ENCODE measurements at places on chromosomes 4 and X.

- peak; percentile 87 for DNase-seq
Measured at GRCh38 chrX:103607364-103608305, at the start of gene TCEAL3. TSS of gene TCEAL3 (plus strand) at chrX:103607963. CDS start at chrX:103609065, 1,102 bp downstream.

- no peak for DNase-seq
Measured at GRCh38 chr4:145440292-145441007, 41.2 kb upstream of the SMAD1 start.

- DNase-seq: no peak
Measured at GRCh38 chr4:33054656-33055196, 2334.6 kb downstream of the PCDH7 start.

- DNase-seq: no peak
Measured at GRCh38 chr4:115233600-115233999, 120.2 kb upstream of the NDST4 start.

- DNase-seq: no peak
Measured at GRCh38 chr4:82403725-82404124, 26.5 kb downstream of the HNRNPDL start.

- DNase-seq: no peak
Measured at GRCh38 chr4:171035909-171036308, 777.3 kb upstream of the GALNTL6 start.

DNA sequence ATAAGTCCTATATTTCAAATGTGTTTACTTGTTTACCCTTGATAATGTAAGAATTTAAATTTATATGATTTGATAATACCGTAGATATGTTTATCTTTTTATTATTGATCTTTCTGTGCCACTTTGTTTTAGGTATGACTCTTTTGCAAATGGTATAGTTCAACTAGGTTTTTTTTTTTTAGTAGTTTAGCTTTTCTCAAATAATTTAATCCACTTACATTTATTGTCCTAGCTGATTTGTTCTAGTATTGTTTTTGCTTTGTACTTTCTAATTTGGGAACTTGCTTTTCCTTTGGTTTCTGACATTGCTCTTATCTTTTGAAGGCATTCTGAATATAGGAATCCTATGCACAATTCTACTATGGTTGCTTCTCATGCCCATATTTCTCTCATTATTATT is 98.9 kb upstream of the NAP1L5 start:
- no peak for DNase-seq

- no peak for DNase-seq
Measured at GRCh38 chr4:113990886-113991285, 11.4 kb upstream of the ARSJ start.

- no peak for DNase-seq
Measured at GRCh38 chrX:24965372-24965771, 50.4 kb downstream of the ARX start.

DNA sequence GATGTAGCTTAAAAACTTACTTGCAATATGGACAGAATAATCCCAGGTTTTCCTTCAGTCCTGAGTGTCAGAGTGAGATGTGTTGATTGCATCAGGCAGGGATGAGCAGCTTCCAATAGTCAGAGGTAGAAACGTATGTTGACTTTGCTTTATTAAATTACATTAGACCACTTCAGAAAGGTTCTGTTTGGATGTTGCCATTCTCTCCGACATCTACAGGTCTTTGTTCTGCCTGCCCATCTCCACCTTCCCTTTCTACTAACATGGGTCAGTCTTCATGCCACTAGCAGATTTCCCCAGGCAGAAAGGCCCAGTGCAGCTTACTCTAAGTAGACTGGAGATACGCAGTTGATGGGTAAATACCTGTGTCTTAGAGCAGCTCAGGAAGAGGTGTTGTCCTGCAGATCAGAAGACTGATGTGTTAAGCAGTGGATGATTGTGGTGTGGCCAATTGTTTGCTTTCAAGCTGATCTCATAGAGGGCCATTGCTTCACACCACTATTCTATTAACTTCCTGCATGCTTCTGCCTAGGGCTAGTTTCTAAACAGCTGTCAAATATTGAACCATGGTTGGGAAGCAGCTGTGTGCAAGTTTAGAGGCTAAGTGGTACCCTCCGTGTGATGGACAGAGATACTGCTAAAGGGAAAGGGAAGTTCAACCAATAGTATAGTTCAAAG is 1.8 kb downstream of the FRMPD4 start:
- no peak for DNase-seq

- no peak for DNase-seq
Measured at GRCh38 chr4:10020106-10020505, 1.2 kb downstream of the SLC2A9 start.

GRCh38 chr4:42710329-42710728 is 53.4 kb upstream of the ATP8A1 start:
- no peak for DNase-seq

DNA sequence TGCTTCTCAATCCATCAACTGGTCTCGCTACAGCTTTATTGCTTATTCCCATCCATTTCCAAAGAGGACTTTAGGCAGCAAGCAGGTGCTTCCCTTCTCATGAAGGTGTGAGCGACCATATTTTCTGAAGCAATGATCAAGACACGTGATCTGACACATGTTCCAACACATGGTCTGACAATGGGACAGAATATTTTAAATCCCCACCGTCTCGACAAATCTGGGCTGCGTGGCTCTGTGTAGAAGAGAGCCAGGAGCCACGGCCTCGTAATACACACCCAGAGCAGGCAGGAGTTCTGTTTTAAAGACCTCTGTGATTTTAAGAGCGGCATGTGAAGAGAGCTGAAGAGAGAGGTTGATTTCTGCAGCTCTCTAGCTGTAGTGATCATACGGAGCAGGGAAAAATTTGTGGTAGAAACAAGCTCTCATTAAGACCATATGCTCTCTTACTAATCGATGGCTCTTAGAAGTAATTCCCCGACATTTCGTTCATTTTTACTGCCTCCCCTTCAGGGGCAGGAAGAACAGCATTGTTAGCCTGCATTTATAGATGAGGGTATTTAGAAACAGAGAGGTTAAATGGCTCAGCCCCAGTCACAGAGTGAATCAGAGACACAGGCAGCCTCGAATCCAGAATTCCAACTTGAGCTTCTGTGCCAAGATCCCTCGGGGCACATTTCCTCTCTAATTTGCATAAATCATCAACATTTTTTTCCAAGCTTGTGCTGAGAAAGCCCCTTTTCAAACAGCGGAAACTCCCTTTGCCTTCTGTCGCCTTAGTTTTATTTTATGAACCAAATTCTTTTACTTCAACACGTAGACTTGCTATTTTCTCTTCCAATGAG is 91.0 kb upstream of the BCOR start:
- peak; percentile 2 for DNase-seq

- no peak for DNase-seq
Measured at GRCh38 chrX:107153005-107153404, 34.4 kb upstream of the RBM41 start.

GRCh38 chr4:78219825-78220224 is 162.7 kb downstream of the FRAS1 start:
- no peak for DNase-seq

DNA sequence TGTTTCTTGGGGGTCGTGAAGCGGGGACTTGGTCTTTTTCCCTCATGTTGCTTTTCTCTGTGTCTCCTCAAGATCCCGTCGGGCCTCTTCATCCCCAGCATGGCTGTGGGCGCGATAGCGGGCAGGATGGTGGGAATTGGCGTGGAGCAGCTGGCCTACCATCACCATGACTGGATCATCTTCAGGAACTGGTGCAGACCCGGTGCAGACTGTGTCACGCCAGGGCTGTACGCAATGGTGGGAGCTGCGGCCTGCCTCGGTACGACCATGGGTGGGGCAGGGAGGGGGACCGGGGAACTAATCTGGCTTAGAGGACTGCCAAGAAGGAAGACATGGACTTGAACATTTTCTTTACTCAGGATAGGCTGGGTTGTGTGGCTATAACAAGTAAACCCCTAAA is 55.6 kb downstream of the CLCN4 start:
- DNase-seq: no peak

- DNase-seq: no peak
Measured at GRCh38 chr4:86910820-86911684, 18.8 kb upstream of the C4orf36 start.

DNA sequence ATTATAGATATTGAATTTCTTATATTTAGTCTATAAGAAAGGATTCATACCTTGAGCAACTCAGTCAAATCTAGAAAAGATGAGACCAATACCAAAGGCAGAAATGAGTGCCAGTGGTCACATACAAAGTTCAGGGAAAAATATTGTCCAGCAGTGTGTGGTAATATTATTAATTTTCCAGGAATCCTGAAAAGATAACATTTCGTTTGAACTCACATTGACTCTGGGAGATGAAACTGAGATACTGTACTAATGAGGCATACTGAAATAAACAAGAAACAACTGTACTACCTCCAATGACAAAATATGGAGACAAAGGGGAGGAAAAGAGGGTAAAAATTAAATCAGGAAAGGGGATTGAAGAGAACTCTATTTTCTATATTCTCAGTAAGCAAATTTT is 212.4 kb downstream of the TRAM1L1 start:
- no peak for DNase-seq

DNA sequence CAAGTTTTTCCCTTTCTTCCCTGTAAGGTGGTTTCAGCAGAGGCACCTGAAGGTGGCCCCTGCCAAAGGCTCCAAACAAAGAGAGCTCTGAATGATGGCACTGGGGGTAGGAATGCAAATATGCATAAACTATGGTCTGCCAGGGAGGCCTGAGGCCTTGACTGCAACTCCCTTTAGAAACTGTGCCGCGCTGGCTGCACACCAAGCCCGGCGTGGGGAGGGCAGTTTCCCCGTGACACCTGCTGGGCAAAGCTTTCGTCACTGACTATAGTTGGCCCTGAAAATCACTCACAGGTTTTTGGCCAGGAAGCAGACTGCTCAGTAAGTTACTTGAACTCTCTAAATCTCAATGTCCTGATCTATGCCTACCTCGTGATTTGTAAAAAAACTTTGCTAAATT is 97.8 kb upstream of the ATOH1 start:
- no peak for DNase-seq

- DNase-seq: no peak
Measured at GRCh38 chr4:12965334-12965733, 518.8 kb downstream of the RAB28 start.

DNA sequence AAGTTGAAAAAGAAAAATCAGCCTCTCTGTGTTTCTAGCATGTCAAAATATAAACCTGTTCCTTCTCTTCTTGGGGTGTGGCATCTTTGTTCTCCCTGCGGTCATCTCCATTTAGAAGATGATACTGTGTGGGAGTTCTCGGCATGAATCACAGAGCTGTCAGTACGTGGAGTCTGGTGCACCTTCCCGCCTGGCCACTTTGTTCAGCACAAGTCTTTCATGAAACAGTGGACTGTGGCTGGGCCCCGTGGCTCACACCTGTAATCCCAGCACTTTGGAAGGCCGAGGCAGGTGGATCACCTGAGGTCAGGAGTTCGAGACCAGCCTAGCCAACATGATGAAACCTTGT is 166.5 kb downstream of the MAML3 start:
- no peak for DNase-seq

DNA sequence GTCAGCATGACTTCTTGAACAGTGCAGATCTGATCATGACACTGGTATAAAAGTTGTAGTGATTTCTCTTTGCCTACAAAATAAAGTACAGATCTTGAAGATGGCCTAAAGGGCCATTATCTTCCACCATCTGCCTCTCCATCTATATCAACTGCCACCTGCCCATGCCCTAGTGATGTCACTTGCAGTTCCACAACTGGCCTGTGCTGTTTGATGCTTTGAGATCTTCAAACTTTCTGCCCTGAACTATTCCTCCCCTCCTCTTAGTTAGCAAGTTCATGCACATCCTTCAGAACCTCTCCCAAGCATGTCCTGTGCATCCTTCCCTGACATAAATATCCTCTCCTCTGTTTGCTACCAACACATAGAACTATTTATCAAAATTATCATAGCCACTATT is 217.0 kb downstream of the SOWAHB start:
- no peak for DNase-seq

GRCh38 chr4:173505924-173506518 is 24.0 kb downstream of the HAND2 start:
- DNase-seq: peak; percentile 83

- no peak for DNase-seq
Measured at GRCh38 chr4:133555671-133556070, 406.6 kb downstream of the PCDH10 start.

DNA sequence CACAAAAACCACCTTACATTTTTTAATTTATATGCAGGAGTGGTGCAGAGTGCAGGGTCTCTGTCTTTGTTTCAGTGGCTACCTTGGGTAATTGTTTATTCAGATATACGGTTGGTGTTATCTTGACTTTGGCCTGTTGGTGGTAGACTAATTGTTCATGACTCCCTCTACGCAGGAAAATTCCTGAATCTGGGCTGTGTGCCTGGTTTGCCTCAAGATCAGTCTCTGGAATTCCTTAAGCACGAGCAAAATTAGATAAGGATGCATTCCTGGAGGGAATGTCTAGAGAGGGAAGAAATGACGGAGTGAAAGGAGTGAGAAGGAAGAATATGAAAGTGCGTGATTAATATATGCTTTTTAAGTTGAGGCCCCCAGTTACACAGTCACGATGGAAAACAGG is 576.9 kb upstream of the PCDH10 start:
- DNase-seq: no peak

GRCh38 chrX:38732866-38733265 is 68.4 kb upstream of the MID1IP1 start:
- no peak for DNase-seq

DNA sequence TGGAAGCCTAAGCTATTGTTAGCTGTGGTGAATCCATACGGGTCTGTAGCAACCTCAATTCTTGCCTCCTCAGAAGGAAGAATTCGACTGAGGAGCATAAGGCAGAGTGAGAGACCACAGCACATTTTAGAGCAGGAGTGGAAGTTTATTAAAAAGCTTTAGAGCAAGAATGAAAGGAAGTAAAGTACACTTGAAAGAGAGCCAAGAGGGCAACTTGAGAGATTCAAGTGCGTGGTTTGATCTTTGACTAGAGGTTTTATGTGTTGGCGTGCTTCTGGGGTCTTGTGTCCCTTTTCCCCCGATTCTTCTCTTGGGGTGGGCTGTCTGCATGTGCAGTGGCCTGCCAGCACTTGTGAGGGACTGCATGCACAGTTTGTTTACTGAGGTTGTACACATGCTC is 880.6 kb upstream of the INTU start:
- no peak for DNase-seq

DNA sequence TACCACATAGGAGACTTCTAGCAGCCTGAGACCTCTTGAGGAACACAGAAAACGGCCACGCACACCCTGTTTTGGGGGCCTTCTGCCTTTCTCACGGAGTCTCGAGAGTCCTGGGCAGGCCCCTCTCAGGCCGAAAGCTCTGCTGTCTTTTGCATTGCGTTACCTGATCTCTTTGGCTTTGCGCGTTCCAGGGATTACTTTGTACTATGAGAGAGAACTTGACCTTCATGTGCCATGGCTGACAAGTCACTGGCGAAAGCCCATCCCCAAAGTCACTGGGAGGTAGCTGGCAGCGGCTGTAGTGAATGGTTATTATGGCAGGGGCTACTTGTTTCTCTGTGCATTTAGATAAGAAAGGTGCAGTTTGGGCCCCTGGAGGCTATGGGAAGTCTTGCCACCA is 8.0 kb upstream of the NAT8L start:
- DNase-seq: no peak

- peak; percentile 77 for DNase-seq
Measured at GRCh38 chr4:2257361-2258081, 4.4 kb downstream of the MXD4 start.

DNA sequence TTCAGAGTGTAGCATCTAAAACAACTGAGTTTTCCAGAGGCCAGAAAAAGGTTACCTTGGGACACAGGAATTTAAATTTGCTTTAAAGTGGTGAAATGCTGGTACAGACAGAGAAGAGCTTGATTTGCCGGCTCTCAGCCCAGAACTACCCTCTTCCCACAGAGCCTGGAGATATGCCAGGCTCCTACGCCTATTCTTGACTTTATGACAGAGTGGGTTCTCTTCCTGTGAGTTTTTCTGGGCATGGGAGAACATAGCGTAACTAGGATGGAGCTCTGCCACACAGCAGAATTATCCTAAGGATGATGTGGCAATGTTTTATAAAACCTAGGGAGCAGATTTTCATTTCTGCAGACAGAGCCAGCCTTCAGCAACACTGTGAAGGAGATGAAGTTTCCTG is 241.8 kb downstream of the GRIA3 start:
- DNase-seq: no peak

All from posterior vena cava (tissue), 2 donors.